ENCODE measurements at places on chromosomes 4 and X.
A peak's percentile ranks its signal among the peaks of the same experiment; 100 is the strongest.

GRCh38 chr4:17197070-17197469 is 298.6 kb upstream of the LDB2 start:
- no peak overlapping the region for H3K27ac ChIP-seq
- H3K4me3 ChIP-seq = no peak overlapping the region
- peaks cover 9% of the 10 kb centered on the region for H3K4me1 ChIP-seq
- no peaks in the 10 kb centered on the region for H3K36me3 ChIP-seq

GRCh38 chr4:36183665-36184393 is 60.5 kb downstream of the ARAP2 start:
- H3K4me3 ChIP-seq = no peak overlapping the region
- no peaks in the 10 kb centered on the region for H3K27me3 ChIP-seq
- no peaks in the 10 kb centered on the region for H3K36me3 ChIP-seq
- no peak for DNase-seq
- no peak overlapping the region for H3K27ac ChIP-seq

GRCh38 chr4:143335979-143336780 is 496 bp upstream of the GAB1 start:
- peak overlapping the region; percentile 97 for H3K4me3 ChIP-seq
- H3K27me3 ChIP-seq = no peaks in the 10 kb centered on the region
- DNase-seq = peak; percentile 95
- no peaks in the 10 kb centered on the region for H3K36me3 ChIP-seq
- peak overlapping the region; percentile 89 for H3K27ac ChIP-seq

DNA sequence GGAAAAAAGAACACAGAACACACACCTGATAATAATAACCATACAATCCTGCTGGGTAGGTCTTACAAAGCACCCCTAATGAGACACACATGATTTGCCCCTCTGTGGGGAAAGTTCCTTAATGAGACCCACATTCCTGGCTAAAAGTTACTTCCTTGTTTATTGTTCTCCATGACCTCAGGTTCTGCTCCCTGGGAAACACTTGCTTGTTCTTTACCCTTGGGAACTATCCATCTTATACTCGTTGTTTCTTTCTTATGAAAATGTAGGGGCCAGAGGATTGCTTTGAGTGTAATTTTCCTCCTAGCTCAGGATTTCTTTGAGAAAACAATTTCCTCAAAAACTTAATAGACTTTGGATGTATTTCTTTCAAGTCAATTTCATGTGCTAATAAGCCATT is 52.1 kb upstream of the PCDH10 start:
- H3K4me3 ChIP-seq = no peak overlapping the region
- H3K4me1 ChIP-seq = no peaks in the 10 kb centered on the region
- H3K27me3 ChIP-seq = no peaks in the 10 kb centered on the region
- H3K36me3 ChIP-seq = no peaks in the 10 kb centered on the region
- no peak overlapping the region for H3K27ac ChIP-seq

- H3K4me3 ChIP-seq = no peak overlapping the region
- H3K4me1 ChIP-seq = no peaks in the 10 kb centered on the region
- no peak overlapping the region for H3K27ac ChIP-seq
- H3K36me3 ChIP-seq = no peaks in the 10 kb centered on the region
- no peaks in the 10 kb centered on the region for H3K27me3 ChIP-seq
Observed at GRCh38 chrX:55132416-55132815, 43.6 kb downstream of the PAGE2 start.

All from tibial artery (tissue), 4 donors.